ENCODE measurements at places on chromosomes 7 and 10.

GRCh38 chr10:21510241-21511094 is 15.0 kb downstream of the SKIDA1 start:
- DNase-seq: no peak

GRCh38 chr7:101308245-101309085 is 13.1 kb downstream of the IFT22 start:
- peak; percentile 30 for DNase-seq

DNA sequence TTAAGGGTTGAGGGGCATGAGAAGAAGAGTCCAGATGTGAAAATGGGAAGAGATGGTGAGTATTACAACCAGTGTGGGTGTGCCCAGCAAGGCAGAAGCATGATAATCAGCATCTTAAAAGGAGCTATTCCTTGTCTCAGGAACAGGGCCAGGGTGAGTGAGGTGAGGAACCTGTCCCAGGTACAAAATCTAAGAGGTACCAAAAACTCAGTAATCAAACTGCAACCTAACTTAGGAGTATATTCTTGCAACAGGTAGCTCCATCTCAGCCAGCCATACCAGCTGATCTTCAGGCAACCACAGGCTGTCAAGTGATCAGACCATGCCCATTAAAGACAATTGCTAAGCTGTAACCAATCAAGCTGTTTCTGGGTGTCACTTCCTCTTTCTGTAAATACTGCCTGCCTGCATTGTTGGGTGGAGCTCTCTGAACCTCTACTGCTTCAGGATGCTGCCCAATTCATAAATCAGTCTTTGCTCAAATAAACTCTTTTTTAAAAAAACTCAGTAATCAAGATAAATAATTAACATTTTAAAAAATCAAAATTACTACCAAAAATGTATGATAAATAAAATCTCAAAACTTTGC is 7.4 kb downstream of the KEL start:
- no peak for DNase-seq

DNA sequence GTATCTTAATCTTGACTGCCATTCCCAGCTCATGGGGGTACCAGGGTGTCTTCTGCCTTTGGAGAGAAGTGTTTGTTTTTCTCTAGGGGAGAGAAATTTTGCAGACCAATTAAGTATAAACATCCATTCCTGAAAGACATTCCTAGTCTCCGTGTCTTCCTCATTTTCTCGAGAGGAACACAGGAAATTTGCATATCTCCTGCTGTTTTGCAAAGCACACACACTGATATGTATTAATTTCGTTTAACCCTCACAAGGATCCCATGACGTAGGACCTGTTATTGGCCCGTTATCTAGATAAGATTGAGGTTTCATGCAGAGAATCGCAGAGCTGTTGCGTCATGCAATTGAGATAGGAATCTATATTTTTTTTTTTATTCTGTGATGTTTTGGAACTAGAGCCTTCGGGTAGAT is 944 bp downstream of the RHBDD2 start:
- no peak for DNase-seq

DNA sequence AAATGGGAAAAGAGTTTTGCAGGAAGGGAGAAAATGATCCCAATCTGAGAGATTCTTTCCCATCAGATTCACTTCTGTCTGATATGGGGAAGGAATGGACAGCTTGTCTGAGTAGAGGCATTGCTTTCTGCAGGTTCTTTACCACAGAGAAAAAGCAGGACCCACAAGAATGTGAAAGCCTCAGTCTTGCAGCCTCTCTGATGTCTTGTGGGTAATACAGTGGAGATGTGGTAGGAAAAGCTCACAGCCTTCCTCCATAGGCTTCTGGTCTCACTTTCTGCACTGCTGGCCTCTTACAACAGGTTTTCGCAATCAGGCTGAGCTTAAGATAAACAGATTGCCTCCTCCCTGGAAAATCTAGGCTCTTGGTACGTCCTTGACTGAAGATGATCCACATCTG is 551 bp downstream of the IFIT1 start:
- DNase-seq: no peak

DNA sequence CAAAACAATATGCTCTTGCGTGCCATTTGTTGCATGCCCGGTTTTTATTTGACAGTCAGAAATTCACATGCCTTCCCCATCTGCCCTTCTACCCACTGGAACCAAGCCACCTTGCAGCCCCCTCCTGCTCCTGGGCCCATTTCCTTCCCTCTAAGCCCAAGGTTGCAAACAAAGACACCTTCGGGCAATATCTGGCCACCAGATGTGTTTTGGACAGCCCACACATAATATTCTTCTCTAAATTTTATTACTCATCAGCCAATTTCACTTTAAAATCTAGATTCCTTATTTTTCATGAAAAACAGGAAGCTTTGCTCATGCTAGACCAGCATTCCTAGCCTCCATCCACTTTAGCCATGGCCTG is 18.2 kb upstream of the C10orf105 start:
- DNase-seq: no peak

GRCh38 chr10:131943021-131943814 is 38.5 kb downstream of the BNIP3 start:
- no peak for DNase-seq

- DNase-seq: peak; percentile 28
These were observed 694 bp upstream of the WASL start for GRCh38 chr7:123749537-123749857.

DNA sequence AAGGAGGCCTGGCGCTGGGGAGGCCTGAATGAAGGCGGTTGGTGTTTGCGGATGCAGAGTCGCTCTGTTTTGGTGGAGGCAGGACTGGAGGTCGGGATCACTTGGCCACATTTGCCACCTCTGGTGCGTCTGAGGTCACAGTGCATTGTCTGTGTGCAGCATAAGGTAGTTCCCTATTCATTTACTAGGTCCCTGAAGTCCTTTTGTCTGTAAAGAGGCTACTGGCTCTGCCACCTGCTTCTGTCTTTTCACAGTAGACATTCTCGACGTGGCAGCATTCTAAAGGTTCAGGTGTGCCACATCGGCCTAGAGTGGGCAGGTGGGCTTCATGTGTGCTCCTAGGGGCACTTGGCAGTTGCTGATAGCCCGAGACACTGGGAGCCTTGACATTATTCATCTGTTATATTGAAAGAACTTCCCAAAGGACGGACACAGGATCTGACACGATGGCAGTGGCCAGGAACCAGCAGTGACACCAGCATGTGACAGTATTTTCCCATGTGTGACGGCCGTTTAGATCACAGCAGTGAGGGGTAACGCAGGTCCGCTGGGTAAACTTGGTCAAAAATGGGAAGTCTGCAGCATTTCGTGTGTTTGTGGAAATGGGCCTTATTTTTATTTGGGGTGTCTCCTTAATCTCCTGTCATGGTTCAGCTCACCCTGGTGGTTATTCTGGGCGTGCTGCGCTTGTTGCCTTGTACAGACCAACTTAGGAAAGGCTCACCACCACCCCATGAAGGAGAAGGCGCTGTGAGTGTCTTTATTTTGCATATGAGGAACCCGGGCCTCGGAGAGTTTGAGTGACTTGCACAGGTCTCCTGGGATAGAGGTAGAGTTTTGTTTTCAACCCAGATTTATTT is 5.9 kb downstream of the MGMT start:
- DNase-seq: no peak

DNA sequence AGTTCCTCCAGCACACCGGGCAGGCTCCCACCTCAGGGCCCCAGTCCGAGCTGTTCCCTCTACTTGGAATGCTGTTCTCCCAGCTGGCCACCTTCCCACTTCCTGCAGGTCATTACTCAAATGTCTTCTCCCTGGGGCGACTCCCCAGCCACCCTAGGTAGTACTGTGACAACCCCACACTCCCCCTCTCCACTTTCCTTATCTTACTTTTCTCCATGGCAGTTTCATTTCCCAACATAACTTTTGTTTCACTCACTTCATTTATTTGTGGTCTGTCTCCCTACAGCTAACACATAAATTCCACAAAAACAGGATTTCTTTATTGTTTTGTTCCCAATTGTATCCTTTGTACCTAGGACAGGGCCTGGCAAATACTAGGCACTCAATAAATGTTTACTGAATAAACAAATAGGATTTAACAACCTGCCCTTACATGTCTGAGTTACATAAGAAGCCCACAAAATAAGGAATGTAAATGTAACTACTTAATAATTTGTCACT is 76.5 kb downstream of the JAZF1 start:
- no peak for DNase-seq

DNA sequence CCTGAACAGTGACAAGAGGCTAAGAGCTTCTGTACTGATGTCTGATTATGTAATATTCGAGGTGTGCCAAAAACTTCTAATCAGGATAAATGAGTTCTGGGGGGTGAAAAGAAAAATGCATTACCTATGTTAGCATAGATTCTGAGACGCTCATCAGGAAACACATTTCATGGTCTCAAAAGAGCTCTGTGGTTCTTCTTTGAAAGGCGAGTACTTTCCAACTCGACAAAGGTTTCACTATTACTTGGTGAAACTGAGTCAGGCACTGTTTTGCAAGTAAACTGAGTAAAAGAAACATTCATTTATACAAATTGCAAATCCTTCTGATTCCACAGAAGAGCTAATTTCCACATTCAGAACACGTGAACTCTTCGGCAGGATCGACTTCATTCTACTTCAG is 523.2 kb downstream of the GATA3 start:
- no peak for DNase-seq

DNA sequence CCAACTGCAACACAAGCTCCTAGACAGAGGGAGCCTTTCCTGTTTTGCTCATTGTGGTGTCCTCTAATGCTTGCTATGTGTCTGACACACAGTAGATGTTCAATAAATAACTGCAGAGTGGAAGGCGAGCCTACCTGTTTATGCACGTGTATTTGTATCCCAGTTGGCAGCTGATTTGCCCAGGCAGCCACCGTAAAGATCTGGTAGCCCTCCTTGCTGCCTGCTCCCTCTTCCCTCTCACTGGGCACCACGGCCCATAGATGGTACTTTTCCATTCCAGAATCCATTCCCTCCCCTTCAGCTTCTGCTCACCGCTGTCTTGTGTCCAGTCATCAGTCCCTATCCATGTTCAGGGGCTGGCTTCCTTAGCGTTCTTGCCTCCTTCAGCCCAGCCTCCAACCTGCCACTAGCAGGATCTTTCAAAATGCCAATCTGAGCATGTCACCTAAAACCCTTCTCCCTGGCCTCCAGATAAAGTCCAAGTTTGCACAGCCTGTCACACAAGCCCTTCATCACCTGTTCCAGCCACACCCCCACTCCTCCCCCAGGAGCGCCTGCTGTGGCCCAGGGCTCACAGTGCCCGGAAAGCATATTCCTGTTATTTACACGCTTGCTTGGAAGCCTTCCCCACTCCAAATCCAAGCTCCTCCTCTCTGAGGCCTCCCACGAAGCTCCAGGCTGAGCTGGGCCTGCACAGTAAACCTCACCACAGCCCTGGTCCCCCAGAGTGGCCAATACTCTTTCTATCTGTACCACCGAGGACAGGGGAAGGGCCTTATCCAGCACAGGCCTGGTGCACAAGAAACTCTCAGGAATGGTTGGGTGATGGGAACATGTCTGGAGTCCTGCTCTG is 21.0 kb downstream of the ZCCHC24 start:
- DNase-seq: no peak

GRCh38 chr10:100413173-100413572 is 49.6 kb upstream of the WNT8B start:
- no peak for DNase-seq

DNA sequence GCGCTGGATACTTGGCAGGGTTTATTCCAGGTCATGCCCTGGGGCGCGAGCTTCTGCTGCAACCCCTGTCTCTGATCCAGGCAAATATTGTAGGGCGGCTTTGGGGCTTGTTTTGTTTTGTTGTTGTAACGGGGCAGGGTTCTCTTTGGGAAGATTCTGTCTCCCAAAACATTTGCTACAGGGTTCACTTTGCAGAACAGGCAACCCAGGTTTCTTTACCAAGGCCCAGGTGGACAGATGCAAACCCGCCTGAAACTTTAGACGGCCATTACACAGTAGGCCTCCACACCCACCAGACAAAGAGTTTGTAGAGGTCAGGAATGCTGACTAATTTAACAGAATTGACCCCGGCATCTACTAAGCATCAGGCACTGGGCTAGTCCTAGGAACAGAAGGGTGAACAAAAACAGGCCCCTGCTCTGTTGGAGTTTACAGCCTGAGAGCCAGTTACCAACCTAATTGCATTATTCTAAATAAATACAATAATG is 567 bp upstream of the CDCA7L start:
- DNase-seq: no peak

DNA sequence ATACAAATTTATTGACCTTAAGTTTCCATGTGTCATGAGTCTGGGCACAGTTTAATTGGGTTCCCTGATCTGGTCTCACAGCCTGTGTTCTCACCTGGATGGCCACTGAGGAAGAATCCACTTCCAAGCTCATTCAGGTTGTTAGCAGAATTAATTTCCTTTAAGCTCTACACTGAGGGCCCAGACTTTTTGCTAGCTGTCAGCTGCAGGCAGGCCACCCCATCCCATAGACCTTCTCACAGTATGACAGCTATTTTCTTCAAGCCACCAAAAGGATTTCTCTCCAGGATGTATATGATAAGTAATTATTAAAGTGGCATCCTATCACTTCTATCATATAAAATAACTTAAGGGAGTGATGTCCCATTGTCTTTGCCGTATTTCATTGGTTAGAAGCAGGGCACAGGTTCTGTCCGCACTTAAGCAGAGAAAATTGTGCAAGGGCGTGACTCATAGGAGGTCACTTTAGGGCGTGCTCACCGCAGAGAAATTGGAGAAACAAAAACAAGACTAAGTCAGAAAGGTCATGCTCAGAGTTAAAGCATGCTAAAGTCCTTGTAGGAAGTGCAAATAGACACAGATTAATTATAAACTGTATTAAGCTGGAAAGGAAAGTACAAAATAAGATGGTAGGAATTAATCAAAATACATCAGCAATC is 109.9 kb downstream of the AHR start:
- DNase-seq: no peak
